ENCODE measurements at places on chromosomes 12 and 14. TPM values are rescaled to one million over a fixed set of nuclear protein-coding genes. Genes with fewer than 3 reads are reported as not detected.
A peak's percentile ranks its signal among the peaks of the same experiment; 100 is the strongest.

Gene PARP2
- total RNA-seq, result 32.8 TPM

Gene NKX2-8
- total RNA-seq, result not detected

DNA sequence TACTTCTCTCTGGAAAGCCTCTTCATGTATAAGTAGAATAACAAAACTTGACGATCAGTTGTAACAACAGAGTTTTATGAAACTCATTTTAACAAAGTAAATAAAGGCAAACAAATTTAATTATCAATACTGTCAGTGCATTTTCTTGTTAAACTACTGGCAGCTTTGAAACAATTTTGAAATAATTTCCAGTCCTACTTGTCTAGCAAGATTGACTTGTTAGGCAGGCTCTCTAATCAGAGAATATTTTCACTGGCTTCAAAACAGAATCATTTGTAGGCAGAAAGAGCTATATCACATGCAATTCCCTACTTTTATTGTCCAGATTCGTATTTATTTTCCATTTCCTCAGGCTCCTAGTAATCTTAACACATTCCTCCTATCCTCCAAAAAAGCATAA, 45.9 kb upstream of the SLC6A13 start:
- no peaks in the 10 kb centered on the region for H3K27me3 ChIP-seq
- H3K36me3 ChIP-seq, result peaks cover 95% of the 10 kb centered on the region
- H3K4me1 ChIP-seq, result no peaks in the 10 kb centered on the region
- no peak overlapping the region for H3K4me3 ChIP-seq
- no peak for DNase-seq

- H3K27ac ChIP-seq, result no peak overlapping the region
- H3K4me3 ChIP-seq, result no peak overlapping the region
Observed at GRCh38 chr12:51678086-51678724, 87.2 kb downstream of the SCN8A start.

DNA sequence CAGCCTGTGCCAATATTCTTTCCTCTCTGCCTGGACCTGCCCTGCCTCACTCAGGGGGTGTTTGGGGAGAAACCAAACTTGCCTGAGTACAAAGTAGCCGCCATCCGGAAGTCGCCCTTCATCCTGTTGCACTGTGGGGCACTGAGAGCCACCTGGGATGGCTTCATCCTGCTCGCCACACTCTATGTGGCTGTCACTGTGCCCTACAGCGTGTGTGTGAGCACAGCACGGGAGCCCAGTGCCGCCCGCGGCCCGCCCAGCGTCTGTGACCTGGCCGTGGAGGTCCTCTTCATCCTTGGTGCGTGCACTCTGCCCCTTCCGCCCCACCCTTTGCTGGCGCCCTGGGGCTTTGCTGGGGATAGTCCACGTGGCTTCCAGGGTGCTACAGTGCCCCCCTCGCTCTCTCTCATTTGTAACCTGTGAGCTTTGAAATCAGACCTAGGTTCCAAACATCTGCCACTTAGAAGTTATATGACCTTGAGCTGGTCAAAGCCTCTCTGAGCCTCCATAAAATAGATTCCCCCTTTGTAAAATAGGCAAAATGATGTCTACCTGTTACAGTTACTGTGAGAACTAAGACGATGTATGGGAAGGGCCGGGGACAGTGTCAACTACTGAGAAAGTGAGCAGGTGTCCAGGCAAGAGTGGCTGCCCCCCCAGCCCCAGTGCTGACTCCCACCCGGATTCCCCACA, 4.5 kb downstream of the KCNH3 start:
- H3K36me3 ChIP-seq, result no peaks in the 10 kb centered on the region
- H3K27ac ChIP-seq, result no peak overlapping the region
- peak; percentile 48 for DNase-seq
- no peak overlapping the region for H3K4me3 ChIP-seq
- no peaks in the 10 kb centered on the region for H3K4me1 ChIP-seq
- peaks cover 96% of the 10 kb centered on the region for H3K27me3 ChIP-seq

DNA sequence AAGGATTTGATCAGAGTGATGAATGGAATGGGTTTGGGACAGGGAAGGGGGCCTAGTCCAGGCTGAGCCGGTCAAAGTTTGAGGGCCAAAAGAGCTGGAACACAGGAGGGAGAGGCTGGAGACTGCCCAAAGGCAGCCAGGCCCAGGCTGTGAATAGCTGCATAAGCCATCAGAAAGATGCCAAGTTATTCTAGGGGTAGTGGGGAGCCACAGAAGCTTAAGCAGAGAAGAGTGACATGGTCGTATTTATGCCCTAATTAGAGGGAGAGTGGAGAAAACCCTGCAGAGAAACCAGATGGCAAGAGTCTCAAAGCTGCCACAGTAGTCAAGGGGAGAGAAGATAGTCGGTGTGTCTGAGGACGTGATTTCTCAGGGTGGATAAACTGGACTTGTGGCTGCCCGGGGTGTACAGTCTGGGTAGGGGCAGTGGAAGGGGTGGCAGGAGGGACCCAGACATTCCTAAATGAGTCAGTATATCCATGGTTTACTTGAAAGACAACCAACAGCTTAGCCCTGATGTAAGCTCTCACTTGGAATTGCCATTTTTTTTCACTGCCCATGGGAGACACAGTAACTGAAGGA, 99.2 kb downstream of the PRICKLE1 start:
- H3K27me3 ChIP-seq, result no peaks in the 10 kb centered on the region
- H3K4me3 ChIP-seq, result no peak overlapping the region
- no peak for DNase-seq
- H3K36me3 ChIP-seq, result peaks cover 6% of the 10 kb centered on the region

DNA sequence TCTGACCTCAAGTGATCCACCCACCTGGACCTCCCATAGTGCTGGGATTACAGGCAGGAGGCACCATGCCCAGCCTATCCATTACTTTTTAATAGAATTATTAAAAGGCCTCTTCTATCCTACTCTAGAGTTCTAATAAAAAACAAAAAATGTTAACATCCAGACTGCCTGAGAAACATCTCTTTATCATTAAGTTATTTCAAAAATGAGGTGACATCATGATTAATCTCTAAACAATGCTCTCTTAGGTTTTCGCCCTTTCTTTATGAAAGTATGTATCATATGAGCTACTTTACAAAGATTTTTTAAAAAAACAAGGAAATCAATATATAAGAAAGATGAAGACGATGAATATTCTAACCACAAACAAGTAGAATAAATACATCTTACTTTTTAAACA, 52.6 kb downstream of the FGD6 start:
- H3K27me3 ChIP-seq, result no peaks in the 10 kb centered on the region
- no peak overlapping the region for H3K27ac ChIP-seq
- H3K4me3 ChIP-seq, result no peak overlapping the region
- H3K36me3 ChIP-seq, result peaks cover 73% of the 10 kb centered on the region

- no peak overlapping the region for H3K4me3 ChIP-seq
- H3K27ac ChIP-seq, result no peak overlapping the region
- H3K4me1 ChIP-seq, result no peaks in the 10 kb centered on the region
- H3K36me3 ChIP-seq, result no peaks in the 10 kb centered on the region
- DNase-seq, result no peak
Observed at GRCh38 chr14:53902307-53902706, 54.3 kb downstream of the BMP4 start.

Gene HOMEZ
- total RNA-seq, result 18.5 TPM
